ENCODE measurements at places on chromosomes 7 and 10.

GRCh38 chr7:43569424-43569823 lies 13.5 kb upstream of the STK17A start:
- no peak for DNase-seq

GRCh38 chr7:3416453-3416852 lies 115.4 kb downstream of the SDK1 start:
- no peak for DNase-seq

GRCh38 chr7:149245244-149245643 lies 5.8 kb downstream of the ZNF212 start:
- no peak for DNase-seq

- no peak for DNase-seq
Measured at GRCh38 chr10:77553311-77553710, 84.3 kb downstream of the KCNMA1 start.

- no peak for DNase-seq
Measured at GRCh38 chr10:32377458-32378259, 30.7 kb upstream of the EPC1 start.

- no peak for DNase-seq
Measured at GRCh38 chr10:24984906-24985305, 31.1 kb downstream of the ENKUR start.

DNA sequence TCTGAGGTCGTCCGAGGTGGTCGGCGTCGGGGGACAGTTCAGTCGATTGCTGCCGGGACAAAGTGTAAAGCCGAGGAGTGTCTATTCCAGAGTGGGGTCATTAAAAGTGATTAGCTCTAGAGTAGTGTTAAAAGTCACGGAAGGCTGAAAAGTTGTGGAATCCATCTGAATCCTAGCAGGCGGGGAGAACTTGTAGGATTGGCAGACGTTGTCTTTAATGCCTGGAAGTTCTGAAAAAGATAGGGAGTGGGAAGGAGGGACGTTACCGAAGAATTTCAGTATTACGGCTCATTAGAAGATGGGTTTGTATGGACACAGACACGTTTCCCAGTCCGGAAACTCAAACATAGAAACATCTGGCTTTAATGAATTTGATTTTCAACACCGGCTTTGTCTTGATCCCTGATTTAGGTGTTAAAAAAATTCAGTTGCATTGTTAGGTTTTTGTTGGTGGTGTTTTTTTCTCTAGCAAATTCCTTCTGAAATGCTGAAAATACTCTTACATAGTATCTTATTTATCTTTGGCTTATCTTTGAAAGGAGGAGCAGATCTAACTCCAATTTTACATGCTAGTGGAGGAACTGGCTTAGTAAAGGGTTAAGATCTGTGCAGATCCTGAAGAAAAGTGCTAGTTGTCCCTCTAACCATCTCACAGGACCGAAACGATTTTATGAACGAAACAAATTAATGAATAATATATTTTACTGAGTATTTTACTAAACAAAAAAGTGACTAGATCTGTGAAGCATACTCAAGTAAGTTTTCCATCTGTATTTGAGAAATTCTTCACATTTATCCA lies 900 bp downstream of the MKLN1 start:
- DNase-seq, result no peak

- peak; percentile 51 for DNase-seq
Measured at GRCh38 chr10:123038782-123039631, 30.2 kb downstream of the ACADSB start.

- no peak for DNase-seq
Measured at GRCh38 chr7:78083476-78084120, 285.0 kb downstream of the PHTF2 start.
